OCI-M1 (cell line): ENCODE measurements at places on chromosomes 1 and 21.

GRCh38 chr21:35792569-35793305 lies 267.6 kb downstream of the SETD4 start:
- no peak for DNase-seq

- no peak for DNase-seq
Measured at GRCh38 chr1:200906491-200906890, 11.8 kb downstream of the INAVA start.

- DNase-seq, result peak; percentile 72
Measured at GRCh38 chr21:44267655-44268142, 6.0 kb upstream of the DNMT3L start.

- peak; percentile 95 for DNase-seq
Measured at GRCh38 chr21:37210130-37210529, 57.0 kb downstream of the VPS26C start.

DNA sequence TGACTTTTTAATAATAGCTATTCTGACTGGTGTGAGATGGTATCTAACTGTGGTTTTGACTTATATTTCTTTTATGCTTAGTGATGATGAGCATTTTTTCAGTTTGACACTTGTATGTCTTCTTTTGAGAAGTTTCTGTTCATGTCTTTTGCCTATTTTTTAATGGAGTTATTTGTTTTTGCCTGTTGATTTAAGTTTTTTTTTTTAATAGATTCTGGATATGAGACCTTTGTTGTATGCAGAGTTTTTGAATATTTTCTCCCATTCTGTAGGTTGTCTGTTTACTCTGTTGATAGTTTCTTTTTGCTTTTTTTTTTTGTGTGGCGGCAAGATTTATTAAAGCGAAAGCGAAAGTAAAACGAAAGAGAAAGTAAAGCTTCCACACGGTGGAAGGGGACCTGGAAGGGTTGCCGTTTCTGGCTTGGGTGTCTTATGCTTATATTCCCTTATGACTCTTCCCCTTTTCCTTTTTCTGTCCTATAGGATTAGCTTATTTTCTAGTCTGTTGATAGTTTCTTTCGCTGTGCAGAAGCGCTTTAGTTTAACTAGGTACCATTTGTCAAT lies 67.6 kb downstream of the TBX19 start:
- peak; percentile 69 for DNase-seq

GRCh38 chr1:192436441-192437078 lies 119.8 kb downstream of the RGS21 start:
- peak; percentile 80 for DNase-seq

DNA sequence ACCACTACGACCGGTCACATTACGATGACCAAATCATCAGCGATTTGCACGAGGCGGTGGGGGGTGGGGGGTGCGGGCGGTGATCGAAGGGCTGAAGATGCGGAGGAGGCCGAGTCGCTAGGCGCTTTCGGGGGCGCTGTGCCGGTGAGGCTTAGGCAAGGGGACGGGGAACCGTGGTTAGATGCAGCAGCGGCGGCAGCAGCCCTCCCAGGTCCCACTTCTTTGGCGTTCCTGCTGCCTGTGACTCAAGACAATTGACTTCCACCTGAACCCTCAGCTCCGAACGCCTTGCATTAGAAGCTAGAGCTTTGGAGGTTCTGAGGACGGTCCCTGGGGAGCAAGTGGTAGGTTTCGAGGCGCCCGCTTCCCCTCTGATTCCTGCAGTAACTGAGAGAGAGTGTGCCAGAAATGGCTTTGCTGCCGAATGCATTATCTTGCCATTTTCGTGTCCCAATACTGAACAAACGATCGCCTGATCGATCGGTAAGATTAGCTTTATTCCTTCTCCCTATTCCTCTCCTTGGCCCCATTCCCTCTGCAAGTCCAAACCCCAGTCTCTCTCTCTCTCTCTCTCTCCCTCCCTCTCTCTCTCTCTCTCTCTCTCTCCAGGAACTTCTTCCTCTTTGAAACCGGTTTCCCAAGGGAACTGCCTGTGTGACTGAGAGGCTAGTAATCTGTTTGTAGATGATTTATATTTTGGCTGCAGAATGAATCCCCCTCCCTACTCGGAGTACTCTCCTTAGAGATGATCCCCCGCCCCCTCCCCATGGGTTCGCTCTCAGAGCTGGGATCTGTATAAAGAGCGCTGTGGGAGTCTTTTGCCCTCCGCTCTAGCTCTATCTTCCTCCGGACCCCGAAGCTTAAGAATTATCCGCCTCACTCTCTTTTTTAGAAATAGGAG lies 735 bp upstream of the BRINP3 start:
- no peak for DNase-seq

- DNase-seq, result no peak
Measured at GRCh38 chr1:169201084-169201619, 94.7 kb downstream of the ATP1B1 start.

- DNase-seq, result no peak
Measured at GRCh38 chr1:212212906-212213305, 72.3 kb upstream of the PPP2R5A start.

DNA sequence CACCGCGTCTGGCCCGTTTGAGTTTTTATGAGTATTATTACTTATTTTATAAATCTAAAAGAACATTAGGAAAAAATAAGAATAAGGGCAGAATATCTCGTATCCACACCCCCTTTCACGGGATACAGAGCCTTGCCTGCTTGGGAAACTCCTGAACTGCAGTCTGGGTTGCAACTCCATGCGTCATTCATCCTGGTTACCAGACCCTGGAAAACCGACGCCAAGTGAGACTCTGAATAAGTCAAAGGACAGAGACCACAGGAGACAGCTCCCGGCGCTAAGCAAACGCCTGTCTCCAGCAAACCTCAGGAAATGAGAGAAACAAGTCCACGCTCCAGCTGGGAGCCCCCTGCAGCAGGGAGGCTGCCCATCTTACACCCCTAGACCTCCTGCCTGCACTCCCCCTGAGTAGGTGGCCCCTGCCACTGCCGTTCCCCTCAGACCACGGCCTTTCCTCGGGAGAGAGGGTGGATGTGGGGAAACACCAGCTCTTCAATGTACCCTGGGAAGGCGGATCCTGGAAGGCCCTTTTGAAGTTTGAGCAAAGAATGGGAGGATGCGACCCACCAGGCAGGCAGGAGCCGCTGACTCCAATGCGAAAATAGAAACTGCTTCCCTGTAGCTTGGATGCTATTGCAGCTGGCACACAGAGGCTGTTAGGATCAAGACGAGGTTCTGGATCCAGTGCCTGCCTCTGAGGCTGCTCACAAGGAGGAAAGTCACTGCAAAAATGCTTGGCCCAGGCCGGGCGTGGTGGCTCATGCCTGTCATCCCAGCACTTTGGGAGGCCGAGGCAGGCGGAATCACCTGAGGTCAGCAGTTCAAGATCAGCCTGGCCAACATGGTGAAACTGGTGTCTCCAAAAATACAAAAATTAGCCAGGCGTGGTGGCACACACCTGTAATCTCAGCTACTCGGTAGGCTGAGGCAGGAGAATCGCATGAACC lies 37.7 kb upstream of the GPR157 start:
- no peak for DNase-seq

DNA sequence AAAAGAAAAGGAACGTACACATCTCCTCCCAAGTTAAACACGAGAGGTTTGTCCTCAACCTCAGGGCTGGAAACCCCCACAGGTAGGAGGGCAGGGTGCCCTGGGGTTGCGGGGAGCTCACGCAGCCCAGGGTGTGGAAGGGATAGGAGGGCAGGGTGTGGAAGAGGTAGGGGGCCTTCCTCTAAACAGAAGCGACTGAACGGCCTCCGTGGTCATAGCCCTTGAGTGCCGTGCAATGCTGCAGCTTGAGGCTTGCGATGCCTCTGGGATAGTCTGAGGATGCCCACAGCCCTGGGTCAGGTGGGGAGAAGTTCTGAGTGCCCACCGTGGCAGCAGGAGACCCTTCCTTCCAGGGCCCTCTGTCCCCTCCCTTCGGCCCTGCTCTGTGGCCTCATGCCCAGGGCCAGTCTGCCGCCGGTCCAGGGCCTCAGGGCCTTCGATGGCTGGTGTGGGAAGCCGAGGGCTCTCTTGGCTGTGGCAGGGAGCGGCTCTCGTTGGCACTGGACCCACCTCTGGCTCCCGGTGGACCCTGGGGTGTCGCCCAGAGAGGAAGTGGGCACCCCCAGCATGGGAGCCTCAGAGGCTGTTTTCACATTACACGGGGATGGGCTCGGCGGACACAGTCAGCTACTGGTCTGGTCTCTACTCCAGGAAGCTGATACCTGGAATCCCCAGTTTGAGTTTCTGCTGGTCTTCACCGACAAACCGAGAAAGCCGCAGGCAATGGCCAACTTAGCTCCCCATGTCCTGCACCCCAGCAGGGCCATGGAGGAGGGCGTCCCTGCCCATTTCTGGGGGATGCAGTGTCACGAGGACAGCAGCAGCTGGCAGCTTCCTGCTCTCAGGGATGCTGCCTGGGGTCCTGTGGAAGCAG lies 6.4 kb upstream of the CDK11B start:
- DNase-seq, result no peak

- no peak for DNase-seq
Measured at GRCh38 chr1:60622486-60622885, 459.9 kb upstream of the NFIA start.

DNA sequence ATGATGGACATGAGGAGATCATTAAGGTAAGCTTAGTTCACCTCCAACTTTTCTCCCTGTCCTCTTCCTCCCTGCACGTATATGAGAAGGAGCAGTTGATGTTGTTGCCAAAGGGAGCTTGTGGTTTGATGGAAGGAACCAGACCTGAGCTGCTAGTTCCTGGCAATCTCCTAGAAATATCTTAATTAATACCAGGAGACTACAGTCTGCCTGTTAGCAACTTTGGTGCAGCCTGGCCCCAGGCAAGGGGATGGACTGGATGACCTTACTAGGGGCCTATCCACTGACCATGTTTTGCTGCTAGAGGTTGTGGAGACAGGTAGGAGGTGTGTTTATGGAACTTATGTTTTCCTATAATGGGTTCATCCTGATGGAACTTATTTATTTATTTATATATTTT lies 22.6 kb downstream of the TUFT1 start:
- DNase-seq, result no peak

- DNase-seq, result no peak
Measured at GRCh38 chr1:171313319-171313834, 606 bp upstream of the FMO4 start.

GRCh38 chr1:97901017-97901658 lies 19.7 kb downstream of the DPYD start:
- peak; percentile 9 for DNase-seq

DNA sequence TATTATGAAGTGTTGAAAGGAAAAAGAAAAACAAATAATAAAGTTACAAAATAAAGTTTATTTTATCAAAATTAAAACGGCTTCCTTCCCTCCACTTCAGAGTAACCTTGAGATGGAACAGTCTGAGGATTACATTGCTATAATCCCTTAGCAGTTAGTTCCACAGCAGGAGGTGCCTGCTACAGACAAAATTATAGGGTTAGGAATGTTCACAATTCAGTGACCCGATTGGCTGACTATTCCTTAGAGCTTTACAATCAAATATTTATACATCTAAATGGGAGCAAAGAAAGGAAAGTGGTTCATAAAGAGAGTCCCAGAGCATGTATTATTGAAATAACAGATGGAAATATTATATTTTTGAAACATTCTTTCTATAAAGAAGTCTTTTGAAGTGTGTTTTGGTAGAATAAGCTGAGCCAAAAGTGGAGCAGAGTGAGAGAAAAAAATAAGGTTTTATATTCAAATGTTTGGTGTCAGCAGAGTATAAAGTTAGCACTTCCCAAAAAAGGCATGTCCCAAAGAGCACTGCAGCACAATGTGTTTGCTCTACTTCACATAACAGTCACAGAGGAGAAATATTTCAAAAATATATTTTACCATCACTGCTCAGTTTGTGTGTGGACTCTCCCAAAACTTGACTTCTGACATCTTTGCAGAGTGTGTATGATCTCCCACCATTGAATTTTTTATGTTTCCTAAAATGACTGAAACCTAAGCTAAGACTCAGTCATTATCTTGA lies 71.4 kb upstream of the GORAB start:
- DNase-seq, result no peak

- DNase-seq, result no peak
Measured at GRCh38 chr1:204409836-204410687, 1.6 kb downstream of the PPP1R15B start.

- peak; percentile 5 for DNase-seq
Measured at GRCh38 chr1:208535511-208535910, 291.3 kb upstream of the PLXNA2 start.

DNA sequence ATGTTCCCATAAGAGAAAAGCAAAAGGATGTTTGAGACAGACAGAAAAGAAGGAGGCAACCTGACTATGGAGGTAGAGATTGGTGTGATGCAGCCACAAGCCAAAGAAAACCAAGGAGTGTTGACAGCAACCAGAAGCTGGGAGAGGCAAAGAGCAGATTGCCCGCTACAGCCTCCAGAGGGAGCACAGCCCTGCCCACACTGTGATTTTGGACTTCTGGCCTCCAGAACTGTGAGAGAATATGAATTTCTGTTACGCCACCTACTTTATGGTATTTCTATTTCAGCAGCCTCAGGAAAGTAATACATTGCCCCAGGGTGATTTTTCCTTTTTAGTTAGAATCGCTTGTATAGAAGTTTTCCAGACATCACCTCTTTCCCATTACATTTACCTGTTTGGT lies 28.4 kb downstream of the SLAMF6 start:
- DNase-seq, result peak; percentile 39

- no peak for DNase-seq
Measured at GRCh38 chr1:218640173-218640572, 295.0 kb downstream of the TGFB2 start.

DNA sequence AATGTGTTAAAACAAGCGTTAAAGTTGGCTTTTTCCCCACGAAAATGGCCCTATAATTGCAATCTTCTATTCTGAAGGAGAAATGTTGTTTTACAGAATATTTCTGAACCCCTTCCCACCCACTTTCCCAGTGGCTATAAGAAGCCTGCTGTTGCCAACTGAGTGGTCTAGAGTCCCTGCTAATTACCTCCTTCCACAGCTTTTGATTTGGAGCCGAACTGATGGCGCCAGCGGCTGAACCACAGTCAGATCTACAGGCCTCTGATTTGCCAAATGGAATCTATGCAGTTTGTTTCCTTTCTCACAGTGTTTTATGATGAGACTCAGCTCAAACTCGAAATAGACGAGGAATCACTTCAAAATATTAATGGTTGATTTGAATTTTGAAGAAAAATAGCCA lies 76.0 kb upstream of the C1orf105 start:
- no peak for DNase-seq

- no peak for DNase-seq
Measured at GRCh38 chr21:44972821-44973220, 33.0 kb downstream of the SLX9 start.

- no peak for DNase-seq
Measured at GRCh38 chr1:84254703-84255238, 46.7 kb upstream of the SAMD13 start.

- no peak for DNase-seq
Measured at GRCh38 chr1:234621657-234622335, 11.8 kb upstream of the IRF2BP2 start.

DNA sequence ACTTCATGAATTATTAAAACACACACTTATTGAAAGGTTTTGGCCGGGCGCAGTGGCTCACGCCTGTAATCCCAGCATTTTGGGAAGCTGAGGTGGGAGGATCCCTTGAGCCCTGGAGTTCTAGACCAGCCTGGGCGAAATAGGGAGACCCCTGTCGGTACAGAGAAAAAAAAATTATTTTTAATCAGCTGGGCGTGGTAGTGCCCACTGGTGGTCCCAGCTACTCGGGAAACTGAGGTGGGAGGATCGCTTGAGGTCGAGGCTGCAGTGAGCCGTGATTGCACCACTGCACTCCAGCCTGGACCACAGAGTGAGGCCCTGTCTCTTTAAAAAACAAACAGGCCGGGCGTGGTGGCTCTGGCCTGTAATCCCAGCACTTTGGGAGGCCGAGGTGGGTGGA lies 1.7 kb downstream of the GABPB2 start:
- no peak for DNase-seq
